ENCODE measurements at places on chromosomes 12 and 14. TPM values are rescaled to one million over a fixed set of nuclear protein-coding genes. Genes with fewer than 3 reads are reported as not detected.

The SRGAP1 gene
- 13.9 TPM for total RNA-seq

The KRT86 gene
- 30.3 TPM for total RNA-seq

The TMCC3 gene
- 1.0 TPM for total RNA-seq

The ANKRD33 gene
- total RNA-seq, result not detected

The KRT75 gene
- total RNA-seq, result 0.26 TPM

The COQ10A gene
- total RNA-seq, result 19.7 TPM

The EIF2S3B gene
- 0.52 TPM for total RNA-seq

The CAPZA3 gene
- total RNA-seq, result not detected

The CYP46A1 gene
- 0.12 TPM for total RNA-seq

The TNFAIP2 gene
- total RNA-seq, result 415 TPM

The KCNA1 gene
- total RNA-seq, result not detected

The SCNN1A gene
- total RNA-seq, result 3.9 TPM

The KRT74 gene
- total RNA-seq, result not detected

The SLC2A3 gene
- total RNA-seq, result 5.7 TPM

The OR6C2 gene
- total RNA-seq, result not detected

The BDKRB1 gene
- 0.58 TPM for total RNA-seq

The OVCH1 gene
- not detected for total RNA-seq

The ACOT6 gene
- total RNA-seq, result not detected

The OR4K5 gene
- total RNA-seq, result not detected

The POU6F1 gene
- total RNA-seq, result 0.83 TPM

The KLHL33 gene
- not detected for total RNA-seq

The FAM181A gene
- not detected for total RNA-seq

The SLCO1C1 gene
- not detected for total RNA-seq

The FAM90A1 gene
- 0.14 TPM for total RNA-seq

The GPR65 gene
- total RNA-seq, result not detected

The RHEBL1 gene
- total RNA-seq, result 6.4 TPM

The HCAR2 gene
- total RNA-seq, result 0.35 TPM

The KRT73 gene
- total RNA-seq, result not detected

The PGF gene
- total RNA-seq, result 2.3 TPM

The TBK1 gene
- total RNA-seq, result 26.4 TPM

The PTCSC3 gene
- not detected for total RNA-seq

The ST8SIA1 gene
- 0.11 TPM for total RNA-seq

The CHGA gene
- total RNA-seq, result 0.91 TPM

The SERPINA1 gene
- total RNA-seq, result 0.92 TPM

The SMIM41 gene
- not detected for total RNA-seq

The DDN gene
- total RNA-seq, result 0.69 TPM

The ADCY6 gene
- total RNA-seq, result 11.4 TPM

The CLEC6A gene
- total RNA-seq, result not detected

The CARMIL3 gene
- total RNA-seq, result 0.47 TPM

The SELPLG gene
- 0.94 TPM for total RNA-seq

The NEDD1 gene
- total RNA-seq, result 19.8 TPM

The A2M gene
- not detected for total RNA-seq

The LRTM2 gene
- not detected for total RNA-seq

The CSRP2 gene
- total RNA-seq, result 18.4 TPM

The LRP1-AS gene
- not detected for total RNA-seq

The LUM gene
- 0.22 TPM for total RNA-seq

The ING4 gene
- total RNA-seq, result 14.7 TPM

The PROX2 gene
- not detected for total RNA-seq

The PIP4P1 gene
- total RNA-seq, result 37.0 TPM
